Brain microvascular endothelial cell (primary cell): ENCODE measurements at places on chromosomes 6 and 20.

DNA sequence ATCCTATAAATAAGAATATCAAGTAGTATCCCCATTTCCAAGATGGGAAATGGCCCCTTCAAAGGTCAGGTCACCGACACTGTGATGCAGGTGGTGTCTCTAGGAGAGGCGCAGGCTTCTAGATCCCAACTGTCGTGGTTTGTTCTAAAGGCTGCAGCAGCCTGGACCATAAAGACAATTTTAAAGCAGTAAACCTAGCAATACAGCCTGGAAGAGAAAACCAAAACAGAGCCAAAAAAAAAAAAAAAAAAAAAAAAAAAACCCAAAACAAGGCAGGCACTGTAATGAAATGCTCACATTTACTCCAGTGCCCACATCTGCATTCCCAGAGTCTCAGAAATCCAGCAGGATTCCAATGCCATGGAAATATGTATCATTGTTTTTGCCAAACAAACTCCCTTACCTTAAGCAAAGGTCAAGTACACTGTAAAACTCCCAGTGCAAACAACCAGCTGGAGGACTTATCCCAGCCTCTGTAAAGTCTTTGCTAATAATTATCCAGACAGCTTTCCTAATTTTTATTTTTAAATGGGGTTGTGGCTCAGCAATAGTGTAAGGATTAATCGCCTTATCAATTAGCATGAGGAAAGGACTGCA lies 98.2 kb downstream of the PSMG4 start:
- DNase-seq: no peak

GRCh38 chr6:163999475-164000125 lies 585.1 kb downstream of the QKI start:
- peak; percentile 16 for DNase-seq

DNA sequence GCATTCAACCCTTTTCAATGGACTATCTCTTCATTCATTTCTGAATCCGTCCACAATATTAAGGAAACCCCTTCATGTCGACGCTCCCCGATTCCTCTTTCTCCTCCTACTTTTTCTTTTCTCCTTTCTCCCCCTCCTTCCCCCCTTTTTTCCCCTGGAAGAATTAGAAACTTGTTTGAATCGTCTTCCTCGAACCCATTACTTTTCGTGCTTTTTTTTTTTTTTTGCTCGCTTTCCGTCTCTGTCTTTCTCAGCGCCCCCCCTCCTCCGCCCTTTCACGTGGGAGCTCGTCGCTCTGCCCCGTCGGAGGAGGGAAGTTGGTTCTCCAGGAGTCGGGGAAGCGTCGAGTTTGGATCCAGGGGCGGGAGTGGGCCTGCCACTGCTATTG lies 2.3 kb upstream of the NKX2-2 start:
- DNase-seq: no peak

- DNase-seq: peak; percentile 43
These were observed 93.8 kb upstream of the RNF217 start for GRCh38 chr6:124868481-124868880.

DNA sequence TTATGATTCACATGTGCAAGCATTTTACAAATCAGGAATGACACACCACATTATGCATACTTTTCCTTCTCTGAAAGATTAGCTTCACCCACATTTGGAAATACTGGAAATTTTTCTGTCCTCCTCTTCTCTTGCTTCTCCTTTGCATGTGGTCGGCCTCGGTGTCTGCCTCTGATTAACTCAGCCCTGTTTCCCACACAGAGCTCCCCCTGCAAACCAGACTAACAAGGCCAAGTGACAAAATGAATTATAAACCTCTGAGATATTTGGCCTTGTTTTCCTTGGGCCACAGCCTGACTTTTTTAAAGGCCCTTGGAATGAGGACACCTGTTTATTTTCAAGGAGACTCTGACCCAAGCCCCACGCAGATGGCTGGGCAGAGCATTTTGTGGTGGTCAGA lies 9.0 kb upstream of the CCN6 start:
- DNase-seq: peak; percentile 87
